Ascending aorta (tissue), 2 donors: ENCODE measurements at places on chromosomes 12 and 14.

DNA sequence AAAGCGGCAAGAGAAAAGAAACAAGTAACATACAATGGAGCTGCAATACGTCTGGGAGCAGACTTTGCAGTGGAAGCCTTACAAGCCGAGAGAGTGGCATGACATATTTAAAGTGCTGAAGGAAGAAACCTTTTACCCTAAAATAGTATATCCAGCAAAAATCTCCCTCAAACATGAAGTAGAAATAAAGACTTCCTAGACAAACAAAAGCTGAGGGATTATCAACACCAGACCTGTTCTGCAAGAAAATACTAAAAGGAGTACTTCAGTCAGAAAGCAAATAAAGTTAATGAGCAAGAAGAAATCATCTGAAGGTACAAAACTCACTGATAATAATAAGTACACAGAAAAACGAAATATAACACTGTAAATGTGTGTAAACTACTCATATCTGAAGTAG lies 77.5 kb upstream of the ABCD2 start:
- DNase-seq: no peak

GRCh38 chr14:61836807-61837206 lies 74.6 kb downstream of the SNAPC1 start:
- no peak for DNase-seq

GRCh38 chr14:84751745-84752144 lies 778.2 kb upstream of the FLRT2 start:
- no peak for DNase-seq

DNA sequence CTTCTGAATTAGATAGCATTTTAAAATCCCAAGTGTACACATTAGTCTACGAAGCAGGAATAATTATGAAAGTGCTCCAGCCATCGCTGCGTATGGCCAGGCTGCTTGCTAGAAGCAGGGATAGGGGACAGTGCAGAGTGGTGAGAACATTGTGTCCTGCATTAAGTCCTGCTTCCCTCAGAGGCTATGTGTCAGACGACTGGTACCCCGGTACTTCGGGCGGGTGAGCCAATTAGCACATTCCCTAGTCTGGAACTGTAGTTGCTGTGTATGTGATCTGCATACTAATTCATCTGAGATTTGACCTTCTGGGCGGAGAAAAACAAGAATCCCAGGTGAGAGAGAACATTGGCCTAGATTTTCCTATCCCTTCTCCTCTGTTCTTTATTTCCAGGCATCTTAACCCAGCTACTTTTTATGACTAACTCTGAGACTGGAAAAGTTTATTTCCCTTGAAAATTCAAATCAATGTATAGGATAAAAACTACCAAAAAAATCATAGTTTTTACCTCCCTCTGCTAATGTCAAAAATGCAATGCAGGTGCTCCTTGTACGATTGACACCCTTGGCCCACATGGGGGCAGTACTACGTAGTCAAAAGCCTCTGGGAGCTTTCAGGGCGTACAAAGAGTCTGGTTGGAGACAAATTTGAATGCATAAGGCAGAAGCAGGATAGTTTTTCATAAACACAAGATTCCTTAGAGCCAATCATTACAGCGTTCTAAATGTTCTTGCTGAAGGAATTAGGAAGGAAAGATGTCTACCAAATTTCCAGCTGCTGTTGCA lies 764.3 kb downstream of the NOVA1 start:
- no peak for DNase-seq

DNA sequence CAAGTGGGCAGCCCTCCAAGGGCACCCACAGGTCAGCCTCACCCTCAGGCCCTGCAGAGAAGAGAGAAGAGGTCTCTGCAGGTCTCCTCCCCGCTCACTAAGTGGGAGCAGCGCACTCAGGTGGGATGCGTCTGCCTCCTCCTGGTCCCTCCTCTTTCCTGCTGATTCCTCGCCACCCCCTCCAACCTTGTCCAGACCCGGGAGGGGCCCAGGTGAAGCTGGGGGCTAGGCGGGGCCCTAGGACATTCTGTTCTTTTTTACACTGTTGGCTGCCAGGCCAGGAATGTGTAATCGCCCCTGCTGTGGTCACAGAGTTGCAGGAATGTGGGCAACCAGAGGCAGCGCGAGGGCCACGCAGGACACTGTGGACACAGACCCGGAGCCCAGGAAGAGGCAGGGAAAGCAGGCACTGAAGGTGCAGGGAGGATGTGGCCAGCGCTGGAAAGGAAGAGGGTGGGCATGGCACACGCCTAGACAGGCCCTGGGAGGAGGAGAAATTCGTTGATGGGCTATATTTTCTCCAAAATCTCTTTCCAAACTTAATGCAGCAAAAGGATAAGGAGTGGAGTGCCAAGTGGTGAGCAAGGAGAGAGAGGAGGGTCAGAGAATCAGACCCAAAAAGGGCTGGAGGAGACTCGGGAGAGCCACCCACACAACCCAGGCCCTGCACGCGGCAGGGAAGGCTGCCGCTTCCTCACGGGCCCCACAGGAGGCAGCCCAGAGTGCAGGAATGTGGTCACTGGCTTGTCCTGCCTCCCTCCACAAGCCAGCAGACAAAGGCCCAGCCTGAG lies 911 bp upstream of the SCNN1A start:
- DNase-seq: no peak
